Stomach (tissue), 19 donors: ENCODE measurements at places on chromosomes 4 and X. TPM values are rescaled to one million over a fixed set of nuclear protein-coding genes. Genes with fewer than 3 reads are reported as not detected.
A peak's percentile ranks its signal among the peaks of the same experiment; 100 is the strongest.

CFI gene
- 1.2 TPM for total RNA-seq

- no peak overlapping the region for H3K4me3 ChIP-seq
- no peaks in the 10 kb centered on the region for H3K27me3 ChIP-seq
- H3K36me3 ChIP-seq: no peaks in the 10 kb centered on the region
- H3K4me1 ChIP-seq: no peaks in the 10 kb centered on the region
These were observed 144.2 kb downstream of the EDA start for GRCh38 chrX:69759921-69760625.

- no peak for DNase-seq
- no peaks in the 10 kb centered on the region for H3K27me3 ChIP-seq
- H3K36me3 ChIP-seq: no peaks in the 10 kb centered on the region
- H3K4me1 ChIP-seq: no peaks in the 10 kb centered on the region
These were observed 19.0 kb downstream of the CXCL8 start for GRCh38 chr4:73759357-73759756.

DNA sequence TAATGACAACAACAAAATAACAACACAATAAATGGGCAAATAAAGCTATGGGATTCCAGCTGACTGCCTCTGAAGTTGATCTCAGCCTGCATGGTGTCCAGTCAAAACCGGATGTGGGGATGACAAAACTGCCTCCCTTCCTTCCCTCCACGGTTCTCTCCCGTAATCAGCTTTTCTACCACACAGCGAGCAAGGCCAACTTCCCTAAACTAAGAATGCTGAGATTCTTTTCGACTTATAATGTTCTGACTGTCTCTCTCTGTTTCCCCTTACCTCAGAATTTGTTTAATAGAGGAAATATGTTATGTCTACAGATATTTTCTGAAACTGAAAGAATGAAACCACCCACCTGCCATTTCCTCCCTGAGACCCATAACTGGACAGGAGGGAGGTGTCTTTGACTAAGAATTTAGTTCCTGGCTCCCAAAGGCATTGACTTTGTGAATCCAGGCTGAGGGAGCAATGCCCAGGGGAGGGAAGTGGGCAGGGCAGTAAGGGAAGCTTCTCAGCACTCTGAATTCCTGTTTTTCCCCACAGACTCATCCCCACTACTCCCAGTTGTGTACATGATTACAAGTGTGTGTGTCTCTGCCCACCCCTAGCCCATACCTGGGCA lies 1.0 kb upstream of the TLR1 start:
- peak overlapping the region; percentile 81 for H3K27ac ChIP-seq
- no peaks in the 10 kb centered on the region for H3K27me3 ChIP-seq
- peak; percentile 43 for DNase-seq
- H3K4me3 ChIP-seq: peak overlapping the region; percentile 33
- no peaks in the 10 kb centered on the region for H3K4me1 ChIP-seq
- no peaks in the 10 kb centered on the region for H3K36me3 ChIP-seq

GTPBP6 gene
- total RNA-seq: 73.9 TPM

SH3BP2 gene
- total RNA-seq: 89.9 TPM

- no peak for DNase-seq
- peaks cover 82% of the 10 kb centered on the region for H3K4me1 ChIP-seq
- H3K27me3 ChIP-seq: no peaks in the 10 kb centered on the region
- peaks cover 10% of the 10 kb centered on the region for H3K36me3 ChIP-seq
These were observed 73.9 kb downstream of the SORBS2 start for GRCh38 chr4:185738038-185738552.

- no peaks in the 10 kb centered on the region for H3K4me1 ChIP-seq
- H3K27me3 ChIP-seq: no peaks in the 10 kb centered on the region
- no peak for DNase-seq
These were observed 349.6 kb downstream of the GPAT3 start for GRCh38 chr4:83885256-83886182.

OPN1MW2 gene
- not detected for total RNA-seq

SERPINA7 gene
- total RNA-seq: not detected
